Peyer's patch (tissue), 4 donors: ENCODE measurements at places on chromosomes 1 and 21. TPM values are rescaled to one million over a fixed set of nuclear protein-coding genes. Genes with fewer than 3 reads are reported as not detected.
A peak's percentile ranks its signal among the peaks of the same experiment; 100 is the strongest.

GRCh38 chr1:243268751-243269460 lies 13.1 kb downstream of the SDCCAG8 start:
- no peaks in the 10 kb centered on the region for H3K27me3 ChIP-seq
- H3K4me3 ChIP-seq = peak overlapping the region; percentile 2
- no peaks in the 10 kb centered on the region for H3K36me3 ChIP-seq
- no peak for DNase-seq
- H3K27ac ChIP-seq = no peak overlapping the region
- H3K4me1 ChIP-seq = no peaks in the 10 kb centered on the region

CA14 gene
- not detected for total RNA-seq

DNA sequence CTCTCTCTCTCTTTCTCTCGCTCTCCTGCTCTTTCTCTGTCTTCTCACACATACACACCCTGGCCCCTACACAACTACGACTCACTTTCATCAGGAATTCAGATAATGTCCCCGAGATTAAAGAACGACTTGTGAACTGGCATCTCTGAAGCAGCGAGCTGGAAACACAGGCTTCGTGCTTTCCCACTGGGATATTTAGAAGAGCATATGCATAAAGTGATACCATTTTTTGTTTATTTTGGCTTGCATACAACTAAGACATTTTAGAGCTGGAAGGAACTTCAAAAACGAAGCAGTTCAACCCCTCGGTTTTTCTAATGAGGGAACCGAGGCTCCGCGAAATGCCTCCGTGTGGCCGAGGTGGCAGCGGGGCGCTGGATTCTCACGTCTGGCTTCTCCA lies 88.6 kb downstream of the ZBTB18 start:
- no peak for DNase-seq
- H3K27me3 ChIP-seq = no peaks in the 10 kb centered on the region
- no peak overlapping the region for H3K4me3 ChIP-seq
- no peaks in the 10 kb centered on the region for H3K36me3 ChIP-seq
- no peak overlapping the region for H3K27ac ChIP-seq

- H3K4me1 ChIP-seq = no peaks in the 10 kb centered on the region
- no peak for DNase-seq
- no peaks in the 10 kb centered on the region for H3K27me3 ChIP-seq
- no peak overlapping the region for H3K4me3 ChIP-seq
- no peak overlapping the region for H3K27ac ChIP-seq
- no peaks in the 10 kb centered on the region for H3K36me3 ChIP-seq
Observed at GRCh38 chr1:168910403-168910802, 181.4 kb upstream of the DPT start.

C1orf141 gene
- not detected for total RNA-seq
